ENCODE measurements at places on chromosomes 7 and 10.

GRCh38 chr10:86727470-86727869, 28.9 kb upstream of the BMPR1A start:
- no peak for DNase-seq

GRCh38 chr7:142501434-142501833, 243.6 kb upstream of the PRSS58 start:
- DNase-seq = no peak

- DNase-seq = no peak
Measured at GRCh38 chr7:28481091-28481926, 69.0 kb downstream of the CREB5 start.

- DNase-seq = no peak
Measured at GRCh38 chr7:152523916-152524315, 88.1 kb upstream of the KMT2C start.

- DNase-seq = no peak
Measured at GRCh38 chr7:105866102-105866801, 10.1 kb downstream of the ATXN7L1 start.

GRCh38 chr10:17547060-17547459, 70.1 kb downstream of the HACD1 start:
- no peak for DNase-seq

DNA sequence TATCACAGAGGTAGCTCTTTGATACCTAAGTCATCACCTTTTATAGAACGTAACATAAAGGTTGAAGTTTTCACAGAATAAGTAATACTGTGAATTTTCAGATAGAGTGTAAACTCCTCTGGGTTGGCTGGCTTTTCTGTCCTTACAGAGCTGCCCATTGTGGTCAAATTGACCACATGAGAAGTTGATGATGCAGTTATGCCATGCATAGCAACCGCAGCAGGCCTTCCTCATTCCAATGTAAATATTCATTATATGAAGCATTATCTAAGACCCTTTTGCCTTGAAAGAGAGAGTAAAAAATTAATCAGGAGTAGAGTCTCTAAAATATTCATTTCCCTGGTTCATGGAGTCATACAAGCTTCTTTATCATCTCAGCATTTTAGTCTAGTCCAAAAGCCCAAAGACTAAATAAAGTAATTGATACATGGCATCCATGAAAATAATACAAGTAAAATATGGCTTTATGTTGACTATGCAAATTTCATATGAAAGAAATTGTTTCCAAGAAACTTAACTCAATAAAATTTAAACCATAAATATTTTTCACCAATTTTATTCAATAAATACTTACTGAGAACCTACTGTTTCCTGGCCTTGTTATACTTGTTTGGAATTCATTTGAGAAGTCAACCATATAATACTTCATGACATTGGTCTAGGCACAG, 516.4 kb downstream of the PCDH15 start:
- DNase-seq = no peak

GRCh38 chr10:81831060-81831459, 43.9 kb upstream of the NRG3 start:
- no peak for DNase-seq
